ENCODE measurements at places on chromosomes 16 and 17.

GRCh38 chr16:81008505-81008789, 1.4 kb downstream of the CENPN start:
- no peak for DNase-seq

GRCh38 chr17:67865438-67865837, 40.1 kb downstream of the BPTF start:
- no peak for DNase-seq

- no peak for DNase-seq
Observed at GRCh38 chr16:87140211-87141200, 176.7 kb downstream of the C16orf95 start.

GRCh38 chr17:49741692-49742076, 22.2 kb downstream of the FAM117A start:
- DNase-seq: no peak

GRCh38 chr16:83911290-83911689, 12.4 kb downstream of the MLYCD start:
- no peak for DNase-seq

- DNase-seq: no peak
Observed at GRCh38 chr16:81987706-81988105, 23.6 kb downstream of the SDR42E1 start.

DNA sequence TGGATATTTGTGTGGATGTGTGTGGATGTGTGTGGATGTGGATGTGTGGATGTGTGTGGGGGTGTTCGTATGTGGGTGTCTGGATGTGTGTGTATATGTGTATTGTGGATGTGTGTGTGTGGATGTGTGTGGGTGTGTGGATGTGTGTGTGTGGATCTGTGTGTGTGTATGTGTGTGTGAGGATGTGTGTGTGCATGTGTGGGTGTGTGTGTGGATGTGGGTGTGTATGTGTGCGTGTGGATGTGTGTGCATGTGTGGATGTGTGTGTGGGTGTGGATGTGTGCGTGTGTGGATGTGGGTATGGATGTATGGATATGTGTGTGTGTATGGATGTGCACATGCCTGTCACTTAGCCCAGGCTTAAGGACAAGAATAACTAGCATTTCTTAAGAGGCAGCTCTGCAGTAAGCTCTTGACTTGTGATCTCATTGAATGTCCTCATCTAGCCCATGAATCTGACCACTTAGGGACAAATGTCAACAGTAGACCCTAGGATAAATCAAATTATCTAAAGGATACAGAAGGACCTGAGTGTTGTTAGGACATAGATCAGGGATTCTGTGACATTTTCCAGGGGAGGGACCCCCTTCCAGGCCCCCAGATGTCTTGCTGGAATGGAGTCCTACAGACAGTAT, 83.5 kb downstream of the BMERB1 start:
- no peak for DNase-seq

DNA sequence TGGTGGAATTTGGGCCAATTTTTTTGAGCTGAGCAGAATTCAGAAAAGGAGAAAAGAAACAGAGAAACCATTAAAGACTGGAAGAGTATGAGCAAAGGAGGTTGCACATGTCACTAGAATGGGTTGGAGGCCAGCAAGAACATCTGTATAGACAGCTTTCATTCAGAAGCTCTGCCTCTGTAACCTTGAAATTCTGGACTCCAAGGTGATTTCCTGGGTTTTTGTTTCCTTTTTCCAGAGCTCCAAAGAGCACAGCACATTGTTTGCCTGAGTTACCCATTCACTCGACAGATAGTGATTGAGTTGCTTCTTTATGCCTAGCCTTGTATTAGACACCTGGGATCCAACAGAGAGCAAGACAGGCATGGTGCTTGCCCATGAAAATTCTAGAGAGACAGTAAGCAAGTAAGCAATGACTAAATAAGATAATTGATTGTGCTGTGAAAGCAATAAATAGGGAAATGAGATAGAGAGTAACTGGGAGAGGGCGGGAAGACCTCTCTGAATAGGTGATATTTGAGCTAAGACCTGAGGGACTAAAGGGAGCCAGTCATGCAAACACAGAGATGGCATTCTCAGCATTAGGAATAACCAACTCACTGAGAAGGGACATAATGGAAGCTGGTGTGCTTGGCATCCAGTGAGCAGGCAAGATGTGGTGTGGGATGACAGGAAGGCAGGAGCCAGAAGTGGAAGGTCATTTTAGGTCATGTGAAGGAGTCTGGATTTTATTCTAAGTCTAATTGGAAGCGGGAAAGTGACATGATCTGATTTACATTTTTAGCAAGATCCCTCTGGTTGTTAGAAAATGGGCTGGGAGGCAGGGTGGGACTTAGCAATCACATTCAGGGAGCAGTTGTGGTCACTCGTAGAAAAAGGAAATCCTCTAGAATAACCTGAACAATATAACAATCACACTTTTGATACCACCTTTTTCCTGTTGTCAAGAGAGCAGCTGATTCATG, 197.5 kb downstream of the HS3ST3A1 start:
- DNase-seq: no peak

GRCh38 chr17:48442819-48443218, 12.8 kb upstream of the SKAP1 start:
- DNase-seq: no peak

GRCh38 chr16:72174726-72175125, 2.8 kb upstream of the PMFBP1 start:
- DNase-seq: no peak

DNA sequence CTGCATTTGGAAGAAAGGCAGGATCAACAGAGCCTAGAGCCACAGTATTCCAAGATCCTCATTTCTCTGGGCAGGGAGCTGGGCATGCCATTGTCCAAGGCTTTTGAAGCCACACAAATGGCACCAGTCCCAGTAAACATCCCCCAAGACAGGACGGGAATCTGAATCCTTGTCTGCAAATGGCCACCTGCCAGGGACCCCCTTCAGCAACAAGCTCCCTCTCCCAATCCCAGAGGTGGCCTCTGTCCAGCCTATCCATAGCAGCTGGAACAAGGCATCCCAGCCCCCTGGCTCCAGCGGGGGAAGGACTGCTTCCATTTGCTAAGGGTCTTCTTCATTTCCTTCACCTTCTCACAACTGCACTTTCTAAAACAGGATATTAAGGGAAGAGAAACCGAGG, 204.4 kb downstream of the C16orf78 start:
- no peak for DNase-seq

DNA sequence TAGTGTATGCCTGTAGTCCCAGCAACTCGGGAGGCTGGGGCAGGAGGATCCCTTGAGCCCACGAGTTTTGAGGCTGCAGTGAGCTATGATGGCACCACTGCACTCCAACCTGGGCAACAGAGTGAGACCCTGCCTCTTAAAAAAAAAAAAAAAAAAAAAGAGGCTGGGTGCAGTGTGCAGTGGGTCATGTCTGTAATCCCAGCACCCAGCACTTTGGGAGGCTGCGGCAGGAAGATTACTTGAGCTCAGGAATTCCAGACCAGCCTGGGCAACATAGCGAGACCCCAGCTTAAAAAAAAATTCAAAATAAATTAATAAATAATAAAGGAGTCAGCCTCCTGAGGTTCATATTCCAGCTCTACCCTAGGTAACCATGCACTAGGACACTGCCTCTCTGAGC, 9.6 kb upstream of the CNOT1 start:
- DNase-seq: no peak

- no peak for DNase-seq
Observed at GRCh38 chr17:58452738-58453137, 35.4 kb upstream of the RNF43 start.

GRCh38 chr16:81661082-81661481, 118.0 kb upstream of the PLCG2 start:
- DNase-seq: no peak

GRCh38 chr16:85477801-85478363, 135.2 kb upstream of the GSE1 start:
- DNase-seq: no peak

GRCh38 chr16:80503107-80503506, 37.7 kb upstream of the DYNLRB2 start:
- DNase-seq: no peak

- no peak for DNase-seq
Observed at GRCh38 chr17:43905400-43905984, 1.8 kb downstream of the MPP2 start.

- DNase-seq: no peak
Observed at GRCh38 chr17:6075845-6076244, 5.7 kb downstream of the WSCD1 start.

DNA sequence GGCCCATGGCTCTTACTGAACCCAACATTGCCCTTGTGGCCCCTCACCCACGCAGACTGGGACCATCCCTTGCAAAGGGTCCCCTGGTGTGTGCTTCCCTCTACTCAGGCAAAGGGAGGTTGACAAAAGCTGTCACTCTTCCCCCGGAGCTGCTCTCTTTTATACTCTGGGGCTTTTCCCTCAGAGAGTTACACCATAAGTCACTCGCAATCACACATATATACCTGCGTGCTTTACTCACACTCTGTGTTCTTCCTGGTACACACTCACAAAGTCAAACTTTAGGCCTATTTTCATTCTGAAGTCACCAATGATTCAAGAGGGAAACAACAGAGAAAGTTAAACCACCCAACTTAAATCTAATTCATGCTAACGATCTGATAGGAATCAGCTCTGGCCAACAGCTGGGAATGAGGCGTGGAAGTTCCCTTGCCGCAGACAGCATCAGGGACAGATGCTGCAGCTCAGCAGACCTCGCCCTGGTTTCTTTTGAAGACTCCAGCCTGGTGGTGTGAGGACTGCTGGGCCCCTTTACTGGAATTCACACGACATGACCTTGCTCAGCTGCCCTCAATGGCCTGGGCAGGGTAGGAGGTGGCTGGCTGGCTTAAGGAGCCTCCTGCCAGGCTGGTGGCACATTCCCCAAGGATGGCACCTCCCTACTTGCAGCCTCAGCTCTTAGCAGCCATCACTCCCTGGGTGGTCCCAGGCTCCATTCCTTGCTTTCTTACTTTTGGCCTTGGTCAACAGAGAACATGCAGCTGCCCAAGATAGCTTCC, 27.3 kb downstream of the HIC1 start:
- DNase-seq: no peak

DNA sequence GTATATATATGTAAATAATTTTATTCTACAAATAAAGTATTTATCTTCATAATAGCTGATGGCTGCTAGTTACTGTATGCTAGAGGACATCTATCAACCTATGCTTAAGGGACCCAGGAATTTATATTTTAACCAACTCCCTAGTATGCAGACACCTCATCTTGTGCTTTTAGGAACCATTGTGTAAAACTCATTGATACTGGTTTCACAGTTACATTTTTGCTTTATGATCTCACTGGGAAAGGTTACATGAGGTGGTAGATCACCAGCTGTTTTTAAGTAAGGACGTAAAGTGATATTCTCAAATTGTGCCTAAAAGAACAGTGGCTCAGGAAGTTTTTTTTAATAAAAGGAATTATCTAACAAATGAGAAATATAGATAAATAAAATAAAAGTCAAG, 56.4 kb downstream of the VMP1 start:
- DNase-seq: no peak

DNA sequence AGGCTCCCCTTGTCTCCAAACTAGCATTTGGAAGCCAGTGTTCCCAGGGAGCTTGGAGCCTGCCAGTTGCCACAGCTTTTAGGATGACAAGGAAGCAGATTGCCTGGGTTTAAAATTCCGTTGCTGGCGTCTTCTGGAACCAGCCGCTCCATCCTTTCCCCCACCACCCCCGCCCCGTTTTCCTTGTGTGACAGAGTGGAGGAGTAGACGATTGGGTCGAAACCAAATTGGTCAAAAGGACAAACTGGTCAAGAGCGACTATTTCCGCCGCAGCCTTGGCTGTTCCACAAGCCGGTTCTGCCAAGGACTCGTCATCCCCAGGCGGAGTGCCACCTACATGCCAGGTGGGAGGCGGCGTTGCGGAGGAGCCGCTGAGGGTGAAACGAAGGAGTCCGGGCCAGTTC, 91.1 kb downstream of the RPA1 start:
- DNase-seq: no peak

GRCh38 chr16:82322177-82322576, 152.2 kb upstream of the MPHOSPH6 start:
- no peak for DNase-seq

DNA sequence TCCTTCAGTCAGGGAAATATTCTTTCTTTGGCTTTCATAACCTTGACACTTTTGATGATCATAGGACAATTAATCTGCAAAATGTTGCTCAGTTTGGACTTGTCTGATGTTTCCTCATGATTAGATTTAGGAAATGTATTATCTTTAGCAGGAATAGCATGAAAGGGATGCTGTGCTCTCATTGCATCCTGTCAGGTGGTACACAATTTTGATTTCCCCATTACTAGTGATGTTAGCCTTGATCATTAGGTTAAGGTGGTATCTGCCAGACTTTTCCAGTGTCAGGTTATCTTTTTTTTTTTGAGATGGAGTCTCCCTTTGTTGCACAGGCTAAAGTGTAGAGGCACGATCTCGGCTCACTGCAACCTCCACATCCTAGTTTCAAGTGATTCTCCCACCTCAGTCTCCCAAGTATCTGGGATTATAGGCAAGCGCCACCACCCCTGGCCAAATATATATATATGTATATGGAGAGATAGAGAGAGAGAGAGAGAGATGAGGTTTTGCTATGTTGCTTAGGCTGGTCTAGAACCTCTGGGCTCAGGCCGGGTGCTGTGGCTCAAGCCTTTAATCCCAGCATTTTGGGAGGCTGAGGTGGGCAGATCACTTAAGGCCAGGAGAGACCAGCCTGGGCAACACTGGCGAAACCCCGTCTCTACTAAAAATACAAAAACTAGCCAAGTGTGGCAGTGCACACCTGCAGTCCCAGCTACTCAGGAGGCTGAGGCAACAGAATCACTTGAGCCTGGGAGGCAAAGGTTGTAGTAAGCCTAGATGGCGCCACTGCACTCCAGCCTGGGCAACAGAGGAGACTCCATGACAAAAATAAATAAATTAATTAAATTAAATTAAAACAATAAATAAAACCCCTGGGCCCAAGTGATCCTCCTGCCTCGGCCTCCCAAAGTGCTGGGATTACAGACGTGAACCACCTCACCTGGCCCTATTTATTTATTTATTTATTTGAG, 15.8 kb upstream of the CAVIN1 start:
- DNase-seq: no peak

- DNase-seq: no peak
Observed at GRCh38 chr16:10405386-10405939, 19.6 kb downstream of the ATF7IP2 start.

GRCh38 chr16:1537138-1537577, 3.7 kb downstream of the TMEM204 start:
- DNase-seq: no peak
